ENCODE measurements at places on chromosomes 7 and 10.

- no peak for DNase-seq
Measured at GRCh38 chr10:73576890-73577591, 14.1 kb downstream of the USP54 start.

- no peak for DNase-seq
Measured at GRCh38 chr10:91511549-91512330, 101.6 kb downstream of the HECTD2 start.

- DNase-seq = no peak
Measured at GRCh38 chr7:123763191-123763661, 14.4 kb upstream of the WASL start.

GRCh38 chr10:12432402-12433189 is 83.2 kb downstream of the CAMK1D start:
- DNase-seq = no peak

- no peak for DNase-seq
Measured at GRCh38 chr7:129775695-129776361, 164.3 kb downstream of the NRF1 start.

- no peak for DNase-seq
Measured at GRCh38 chr7:41916450-41916927, 213.6 kb upstream of the INHBA start.

GRCh38 chr10:126247446-126247975 is 140.8 kb downstream of the ADAM12 start:
- peak; percentile 81 for DNase-seq

DNA sequence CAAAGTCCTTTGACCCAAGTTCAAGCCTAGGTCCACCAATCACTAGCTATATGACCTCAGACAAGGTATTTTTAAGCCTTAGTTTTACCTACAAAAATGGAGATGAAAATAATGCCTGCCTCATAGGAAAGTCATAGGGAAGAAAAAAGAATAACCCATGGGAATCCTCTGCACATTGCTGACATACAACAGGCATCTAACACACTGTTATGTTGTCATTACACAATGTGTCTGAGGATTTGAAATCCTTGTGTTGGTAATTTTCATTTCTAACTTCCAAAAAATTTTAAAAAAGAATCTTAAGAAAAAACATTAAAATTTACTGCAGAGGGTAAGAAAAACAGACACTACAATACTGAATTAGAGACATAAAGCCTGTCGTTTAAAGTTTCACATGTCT is 5.7 kb downstream of the ANK3 start:
- no peak for DNase-seq

GRCh38 chr10:126598009-126598408 is 72.5 kb downstream of the C10orf90 start:
- DNase-seq = no peak

DNA sequence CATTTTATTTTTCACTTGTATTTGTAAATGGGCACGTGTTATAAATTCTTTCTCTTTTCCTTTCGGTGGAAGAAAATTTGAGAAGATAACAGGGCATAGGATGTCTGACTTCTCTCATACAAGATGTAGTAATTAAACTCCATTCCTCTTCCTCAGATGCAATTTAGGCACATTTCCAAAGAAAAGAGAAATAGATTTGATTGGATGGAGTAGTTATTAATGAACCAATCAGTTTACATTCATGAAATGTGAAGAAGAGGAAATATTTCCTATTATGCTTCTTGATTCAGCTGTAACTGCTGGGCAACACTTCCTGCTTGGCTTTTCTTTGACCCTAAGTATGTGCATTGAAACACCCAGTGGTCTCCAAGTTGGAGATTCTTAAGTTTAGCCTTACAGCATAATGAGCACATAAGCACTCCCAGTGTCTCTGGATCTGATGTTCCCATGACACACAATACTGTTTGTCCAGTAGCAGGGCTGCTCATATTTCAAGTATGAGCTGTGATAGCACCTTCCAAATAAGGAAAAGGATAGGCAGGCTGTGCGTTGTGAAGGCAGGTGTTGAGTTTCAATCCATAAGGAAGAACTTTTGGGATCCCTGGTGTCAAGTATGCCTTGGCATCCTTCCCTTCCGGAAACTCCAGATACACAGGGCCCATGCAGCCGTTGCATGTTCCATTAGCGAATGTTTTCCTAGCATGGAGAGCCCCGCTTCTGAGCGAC is 33.4 kb upstream of the COBL start:
- no peak for DNase-seq

DNA sequence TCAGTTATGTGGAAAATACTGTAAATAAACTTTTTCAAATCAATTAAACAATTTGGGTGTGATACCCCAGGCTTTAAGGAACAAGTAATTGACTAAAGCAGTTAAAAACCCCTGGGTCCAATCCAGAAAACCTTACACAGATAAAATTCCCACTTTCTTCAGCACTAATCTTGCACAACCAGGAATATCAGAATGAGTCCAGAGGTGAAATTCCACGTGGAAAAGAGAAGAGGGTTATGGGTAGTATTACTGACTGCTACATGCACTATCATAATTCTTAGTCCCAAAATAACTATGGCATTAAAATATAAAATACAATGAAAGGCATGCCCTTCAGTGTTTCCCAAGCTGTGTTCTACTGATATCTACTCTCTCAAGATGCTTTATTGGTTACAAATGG is 135.7 kb upstream of the STEAP4 start:
- DNase-seq = no peak

DNA sequence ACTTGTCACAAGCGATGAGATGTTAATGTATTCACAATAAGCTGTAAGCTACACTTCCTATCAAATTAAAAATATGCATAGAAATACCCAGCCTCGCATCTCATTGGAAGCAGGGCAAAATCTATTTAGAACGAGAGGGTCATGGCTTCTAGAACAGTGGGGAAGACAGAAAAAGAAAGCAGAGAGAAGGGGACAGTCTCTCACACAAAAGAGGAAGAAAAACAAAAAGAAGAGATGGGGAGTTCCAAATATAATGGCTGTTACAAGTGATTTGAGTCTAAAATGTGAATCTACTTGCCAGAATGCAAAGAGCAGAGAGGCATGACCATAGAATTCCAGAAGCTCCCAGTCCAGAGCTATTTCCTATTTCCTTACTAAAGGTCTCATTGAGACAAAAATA is 13.8 kb downstream of the LRRN3 start:
- DNase-seq = no peak

DNA sequence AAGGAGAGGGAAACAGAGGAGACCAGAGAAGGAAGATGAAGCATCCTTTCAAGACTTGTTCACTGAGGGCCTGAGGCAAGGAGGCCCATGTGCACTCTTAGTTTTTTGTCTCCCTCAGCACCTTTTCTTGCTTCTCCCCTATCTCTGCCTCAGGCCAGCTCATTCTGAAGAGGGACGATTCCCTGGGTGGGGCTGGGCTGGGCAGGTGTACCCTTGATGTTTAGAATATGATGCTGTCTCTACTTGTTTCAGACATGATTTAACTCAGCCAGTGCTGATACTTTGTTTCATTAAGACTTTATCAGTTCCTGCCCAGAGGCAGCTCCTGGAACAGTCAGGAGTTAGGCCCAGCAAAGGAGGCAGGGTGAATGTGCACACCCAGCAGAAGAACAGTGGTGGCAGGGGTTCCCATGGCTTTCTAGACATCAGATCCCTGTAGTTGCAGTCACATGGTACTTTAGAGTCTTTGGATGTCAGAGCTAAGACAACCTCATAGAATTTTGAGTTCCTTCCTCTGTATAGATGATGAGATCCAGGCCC is 3.4 kb downstream of the PRXL2A start:
- DNase-seq = no peak

DNA sequence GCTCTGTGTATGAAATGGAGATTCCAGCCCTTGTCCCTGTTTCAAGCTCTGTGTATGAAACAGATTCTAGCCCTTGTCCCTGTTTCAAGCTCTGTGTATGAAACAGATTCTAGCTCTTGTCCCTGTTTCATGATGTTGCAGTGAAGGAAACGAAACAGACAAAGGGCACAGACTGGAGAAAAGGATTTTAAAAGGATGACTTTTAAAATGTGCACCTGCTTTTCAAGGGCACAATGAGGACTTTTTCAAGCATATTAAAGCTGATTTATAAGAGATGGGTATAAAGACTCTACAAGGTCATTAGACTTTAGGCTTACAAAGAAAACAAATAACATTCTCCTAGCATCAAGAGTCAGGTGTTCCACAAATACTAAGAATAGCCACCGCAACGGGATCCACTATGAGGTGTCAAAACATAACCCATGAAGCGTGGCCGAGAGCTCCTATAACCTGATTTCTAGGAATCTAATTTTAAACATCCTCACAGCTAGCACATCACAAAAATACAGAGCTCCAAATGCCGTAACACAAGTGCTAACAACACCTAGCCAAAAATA is 29.0 kb downstream of the DIP2C start:
- DNase-seq = no peak

DNA sequence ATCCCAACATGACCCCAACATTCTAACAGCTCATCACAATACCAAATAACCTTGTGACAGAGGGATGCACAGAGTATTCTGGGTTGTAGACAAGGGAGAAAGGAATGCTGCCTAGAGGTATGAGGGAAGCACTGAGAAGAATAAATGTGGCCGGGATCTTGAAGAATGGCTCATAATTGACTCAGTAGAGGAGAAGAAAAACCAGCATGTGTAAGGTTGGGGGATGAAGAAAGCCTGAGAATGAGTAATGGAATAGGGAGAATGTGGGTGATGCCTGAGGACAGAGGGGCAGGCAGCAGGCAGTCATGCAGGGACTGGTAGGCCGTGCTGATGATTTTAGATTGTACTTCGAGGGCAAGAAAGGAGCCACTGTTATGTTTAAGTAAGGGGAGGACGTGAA is 75.4 kb upstream of the ELMO1 start:
- DNase-seq = no peak

DNA sequence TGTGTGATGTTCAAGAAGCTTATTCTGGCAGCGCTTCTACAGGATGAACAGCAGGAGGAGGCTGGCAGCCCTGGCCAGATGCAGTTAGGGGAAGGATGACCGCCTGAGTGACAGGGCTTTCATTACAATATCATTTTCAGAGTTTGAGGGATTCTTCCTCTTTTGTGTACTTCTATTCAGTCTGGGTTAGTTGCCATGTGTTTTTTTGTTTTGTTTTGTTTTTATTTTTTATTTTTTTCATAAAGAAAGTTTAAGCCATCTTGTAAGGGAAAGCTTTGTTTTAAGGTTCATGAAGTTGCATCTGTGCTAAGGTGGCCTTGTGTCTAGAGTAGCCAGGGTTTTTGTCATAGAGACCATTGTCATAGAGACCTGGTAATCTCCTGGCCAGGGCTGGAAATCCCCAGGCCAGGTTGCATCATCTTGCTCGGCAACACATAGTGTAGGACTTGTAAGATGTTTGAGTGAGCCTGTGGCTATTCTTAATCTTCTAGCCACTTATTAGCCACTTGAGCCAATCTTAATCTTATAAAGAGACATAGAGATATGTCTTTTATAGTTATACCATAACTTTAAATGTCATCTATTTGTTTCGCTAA is 230.5 kb upstream of the TMEM229A start:
- no peak for DNase-seq

GRCh38 chr7:77415476-77415822 is 700 bp downstream of the GSAP start:
- no peak for DNase-seq

- DNase-seq = no peak
Measured at GRCh38 chr10:91311601-91312381, 91.3 kb downstream of the PCGF5 start.

- DNase-seq = no peak
Measured at GRCh38 chr7:94998266-94999068, 91.1 kb downstream of the PPP1R9A start.

DNA sequence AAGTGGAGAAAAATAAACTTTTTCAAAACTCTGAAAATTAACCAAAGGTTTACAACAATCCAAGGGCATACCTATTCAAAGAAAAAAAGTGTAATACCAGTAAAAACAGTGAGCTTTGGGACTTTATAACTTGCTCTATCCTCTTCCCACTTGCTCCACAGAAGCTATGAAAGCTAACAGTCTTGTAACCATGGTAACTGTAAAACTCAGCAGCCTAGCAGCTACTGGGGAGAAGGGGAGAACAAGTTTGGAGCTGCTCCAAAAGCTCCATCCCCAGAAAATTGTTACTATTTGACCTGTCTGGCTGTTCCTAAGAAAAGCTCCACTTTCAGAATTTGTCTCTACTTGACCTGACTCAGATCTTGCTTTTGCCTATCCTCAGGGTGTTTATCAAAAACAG is 191.5 kb downstream of the OTUD1 start:
- DNase-seq = no peak

DNA sequence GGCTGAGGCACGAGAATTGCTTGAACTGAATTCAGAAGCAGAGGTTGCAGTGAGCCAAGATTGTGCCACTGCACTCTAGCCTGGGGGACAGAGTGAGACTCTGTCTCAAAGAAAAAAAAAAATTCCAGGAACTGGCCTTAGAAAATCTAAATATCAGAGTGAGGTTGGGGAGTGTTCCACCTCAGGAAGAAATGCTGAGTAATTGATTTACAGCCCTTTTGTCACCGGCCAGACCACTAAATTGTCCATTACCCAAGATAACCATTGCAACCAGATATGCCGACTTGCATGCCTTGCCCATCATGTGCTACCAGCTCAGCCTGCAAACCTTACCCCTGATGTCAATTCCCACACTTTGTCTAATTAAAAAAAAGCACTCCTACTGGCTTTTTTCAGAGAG is 42.4 kb downstream of the CRCP start:
- no peak for DNase-seq

Data from ovary (tissue), 10 donors.